ENCODE measurements at places on chromosomes 2 and 18. TPM values are rescaled to one million over a fixed set of nuclear protein-coding genes. Genes with fewer than 3 reads are reported as not detected.
A peak's percentile ranks its signal among the peaks of the same experiment; 100 is the strongest.

Gene ACADL
- not detected for total RNA-seq

Gene EFR3B
- total RNA-seq, result 0.77 TPM

Gene KIF5C
- 0.21 TPM for total RNA-seq

Gene TTR
- not detected for total RNA-seq

Gene SEH1L
- total RNA-seq, result 42.8 TPM

Gene CYP26B1
- total RNA-seq, result 1.1 TPM

Gene DUSP2
- 0.33 TPM for total RNA-seq

GRCh38 chr18:68822926-68823325, 25.0 kb downstream of the CCDC102B start:
- no peak overlapping the region for H3K27ac ChIP-seq
- DNase-seq, result no peak
- no peak overlapping the region for H3K4me3 ChIP-seq
- H3K27me3 ChIP-seq, result no peaks in the 10 kb centered on the region
- no peaks in the 10 kb centered on the region for H3K36me3 ChIP-seq
- no peaks in the 10 kb centered on the region for H3K4me1 ChIP-seq

GRCh38 chr18:79739440-79739778, 58.3 kb upstream of the KCNG2 start:
- no peaks in the 10 kb centered on the region for H3K27me3 ChIP-seq
- no peak for DNase-seq
- H3K4me3 ChIP-seq, result no peak overlapping the region
- no peak overlapping the region for H3K27ac ChIP-seq
- H3K4me1 ChIP-seq, result no peaks in the 10 kb centered on the region
- no peaks in the 10 kb centered on the region for H3K36me3 ChIP-seq

- H3K36me3 ChIP-seq, result no peaks in the 10 kb centered on the region
- H3K27me3 ChIP-seq, result peaks cover 7% of the 10 kb centered on the region
- H3K27ac ChIP-seq, result no peak overlapping the region
- no peak for DNase-seq
- no peak overlapping the region for H3K4me3 ChIP-seq
Measured at GRCh38 chr2:102634831-102635241, 15.5 kb downstream of the SLC9A2 start.

- no peaks in the 10 kb centered on the region for H3K36me3 ChIP-seq
- H3K27ac ChIP-seq, result no peak within 1 kb of the TSS
- H3K27me3 ChIP-seq, result peaks cover 5% of the 10 kb centered on the region
- peak within 1 kb of the TSS; percentile 70 for H3K4me3 ChIP-seq
- peak; percentile 41 for DNase-seq
Measured at GRCh38 chr18:35376742-35377695, at the start of gene ZNF396. TSS of gene ZNF396 (minus strand) at chr18:35377337. CDS start at chr18:35374292, 3,045 bp downstream.

- DNase-seq, result no peak
- H3K27me3 ChIP-seq, result no peaks in the 10 kb centered on the region
- H3K4me3 ChIP-seq, result no peak overlapping the region
- H3K4me1 ChIP-seq, result no peaks in the 10 kb centered on the region
- H3K27ac ChIP-seq, result no peak overlapping the region
- H3K36me3 ChIP-seq, result no peaks in the 10 kb centered on the region
Measured at GRCh38 chr2:240891492-240892340, 4.2 kb downstream of the MAB21L4 start.

GRCh38 chr2:12543978-12544558, 172.7 kb upstream of the TRIB2 start:
- no peaks in the 10 kb centered on the region for H3K4me1 ChIP-seq
- H3K27me3 ChIP-seq, result no peaks in the 10 kb centered on the region
- H3K36me3 ChIP-seq, result no peaks in the 10 kb centered on the region
- H3K27ac ChIP-seq, result no peak overlapping the region
- no peak for DNase-seq

DNA sequence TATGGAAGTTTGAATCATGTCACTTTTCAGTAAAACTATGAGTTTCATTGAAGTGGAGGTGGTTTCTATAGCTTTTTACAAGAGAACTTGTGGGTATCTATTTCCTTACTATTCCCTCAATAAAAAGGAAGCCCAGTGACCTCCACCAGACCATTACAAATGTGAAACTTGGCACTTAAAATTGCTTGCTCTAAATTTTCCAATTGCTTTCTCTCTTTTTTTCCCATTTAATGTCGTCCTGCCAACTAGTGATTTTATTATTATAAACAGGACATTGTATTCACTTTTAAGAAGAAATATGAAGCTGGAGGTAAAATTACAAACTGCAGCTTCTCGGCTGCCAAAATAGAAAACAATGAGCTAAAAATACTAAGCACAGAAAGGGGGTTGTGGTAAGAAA, 208.2 kb upstream of the ALPP start:
- no peaks in the 10 kb centered on the region for H3K36me3 ChIP-seq
- H3K4me3 ChIP-seq, result no peak overlapping the region
- peak; percentile 62 for DNase-seq
- H3K27ac ChIP-seq, result no peak overlapping the region

- no peak overlapping the region for H3K4me3 ChIP-seq
- H3K27me3 ChIP-seq, result no peaks in the 10 kb centered on the region
- H3K4me1 ChIP-seq, result peaks cover 2% of the 10 kb centered on the region
- H3K36me3 ChIP-seq, result no peaks in the 10 kb centered on the region
- DNase-seq, result peak; percentile 70
Measured at GRCh38 chr2:190277234-190278112, 42.2 kb downstream of the HIBCH start.

GRCh38 chr2:58130238-58130637, 83.6 kb downstream of the VRK2 start:
- H3K4me1 ChIP-seq, result peaks cover 3% of the 10 kb centered on the region
- H3K36me3 ChIP-seq, result no peaks in the 10 kb centered on the region
- H3K27me3 ChIP-seq, result no peaks in the 10 kb centered on the region
- no peak overlapping the region for H3K27ac ChIP-seq

- no peak overlapping the region for H3K27ac ChIP-seq
- no peak overlapping the region for H3K4me3 ChIP-seq
- no peak for DNase-seq
Measured at GRCh38 chr18:61079714-61080113, 253.5 kb upstream of the CDH20 start.

DNA sequence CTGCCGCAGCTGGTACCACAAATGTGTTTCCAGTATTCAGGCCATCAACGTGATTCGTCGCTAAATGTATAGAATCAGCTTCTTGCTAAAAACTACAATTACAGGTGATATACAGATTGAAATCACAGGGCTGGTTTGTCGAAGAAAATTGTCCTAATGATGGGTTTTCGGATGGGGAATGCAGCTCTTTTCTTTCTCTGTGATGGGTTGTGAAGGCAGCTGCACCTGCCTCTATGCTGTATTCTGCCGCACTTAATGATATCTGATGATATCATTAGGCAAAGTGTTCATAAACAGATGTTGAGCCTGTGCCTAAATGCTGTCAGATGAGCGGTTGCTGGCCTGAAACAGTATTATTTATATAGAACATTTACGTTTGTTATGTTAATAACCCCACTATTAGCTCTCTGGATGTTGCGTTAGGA, 218.1 kb downstream of the ARHGAP15 start:
- no peaks in the 10 kb centered on the region for H3K27me3 ChIP-seq
- no peaks in the 10 kb centered on the region for H3K36me3 ChIP-seq
- H3K4me3 ChIP-seq, result no peak overlapping the region
- DNase-seq, result no peak
- H3K27ac ChIP-seq, result no peak overlapping the region
- no peaks in the 10 kb centered on the region for H3K4me1 ChIP-seq

DNA sequence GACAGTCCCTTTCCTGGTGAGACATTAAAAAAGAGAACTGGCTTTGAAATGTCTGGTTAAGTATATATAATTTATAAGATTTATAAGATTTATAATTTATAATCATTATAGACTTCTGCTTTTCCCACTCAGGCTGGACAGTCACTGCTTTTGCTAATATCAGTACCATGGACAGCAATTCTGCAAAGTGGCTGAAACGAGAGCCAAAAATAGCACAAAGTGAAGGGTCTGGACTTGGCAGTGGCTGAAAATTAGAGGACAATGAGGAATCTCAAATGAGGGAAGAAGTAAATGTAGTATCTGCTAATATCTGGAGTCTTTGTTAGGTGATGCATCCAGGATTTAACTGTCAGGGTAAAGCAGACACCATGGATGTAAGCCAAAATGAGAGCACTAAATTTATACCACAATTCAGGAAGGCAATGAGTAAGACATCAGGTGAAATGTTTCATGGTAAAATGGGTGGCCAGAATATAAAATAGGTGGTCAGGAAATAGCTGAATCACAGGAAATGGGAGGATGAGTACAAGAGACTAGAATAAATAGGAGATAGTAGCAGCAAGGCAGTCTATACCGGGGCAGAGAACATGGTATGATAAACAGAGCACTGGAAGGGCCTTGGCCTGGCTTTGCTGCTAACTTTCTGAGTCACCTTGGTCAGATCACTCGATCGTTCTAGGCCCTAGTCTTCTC, 39.6 kb upstream of the BOD1L2 start:
- no peak overlapping the region for H3K27ac ChIP-seq
- H3K27me3 ChIP-seq, result no peaks in the 10 kb centered on the region
- DNase-seq, result peak; percentile 48
- H3K4me3 ChIP-seq, result no peak overlapping the region
- no peaks in the 10 kb centered on the region for H3K4me1 ChIP-seq

All from endothelial cell of umbilical vein (primary cell).